ENCODE measurements at places on chromosomes 6 and 20. TPM values are rescaled to one million over a fixed set of nuclear protein-coding genes. Genes with fewer than 3 reads are reported as not detected.

- DNase-seq, result no peak
These were observed 6.1 kb downstream of the FOXF2 start for GRCh38 chr6:1395506-1395905.

GRCh38 chr20:63011798-63012197 lies 5.0 kb upstream of the BHLHE23 start:
- DNase-seq, result no peak

- no peak for DNase-seq
These were observed 81.3 kb upstream of the NAA20 start for GRCh38 chr20:19935842-19936241.

- DNase-seq, result no peak
These were observed 34.9 kb downstream of the ESF1 start for GRCh38 chr20:13749811-13750210.

- no peak for DNase-seq
These were observed 94.0 kb downstream of the ZMYND8 start for GRCh38 chr20:47262365-47263013.

- DNase-seq, result no peak
These were observed 19.7 kb downstream of the NCOA7 start for GRCh38 chr6:125810445-125810844.

GRCh38 chr20:35134880-35135279 lies 12.3 kb downstream of the EDEM2 start:
- DNase-seq, result no peak

DNA sequence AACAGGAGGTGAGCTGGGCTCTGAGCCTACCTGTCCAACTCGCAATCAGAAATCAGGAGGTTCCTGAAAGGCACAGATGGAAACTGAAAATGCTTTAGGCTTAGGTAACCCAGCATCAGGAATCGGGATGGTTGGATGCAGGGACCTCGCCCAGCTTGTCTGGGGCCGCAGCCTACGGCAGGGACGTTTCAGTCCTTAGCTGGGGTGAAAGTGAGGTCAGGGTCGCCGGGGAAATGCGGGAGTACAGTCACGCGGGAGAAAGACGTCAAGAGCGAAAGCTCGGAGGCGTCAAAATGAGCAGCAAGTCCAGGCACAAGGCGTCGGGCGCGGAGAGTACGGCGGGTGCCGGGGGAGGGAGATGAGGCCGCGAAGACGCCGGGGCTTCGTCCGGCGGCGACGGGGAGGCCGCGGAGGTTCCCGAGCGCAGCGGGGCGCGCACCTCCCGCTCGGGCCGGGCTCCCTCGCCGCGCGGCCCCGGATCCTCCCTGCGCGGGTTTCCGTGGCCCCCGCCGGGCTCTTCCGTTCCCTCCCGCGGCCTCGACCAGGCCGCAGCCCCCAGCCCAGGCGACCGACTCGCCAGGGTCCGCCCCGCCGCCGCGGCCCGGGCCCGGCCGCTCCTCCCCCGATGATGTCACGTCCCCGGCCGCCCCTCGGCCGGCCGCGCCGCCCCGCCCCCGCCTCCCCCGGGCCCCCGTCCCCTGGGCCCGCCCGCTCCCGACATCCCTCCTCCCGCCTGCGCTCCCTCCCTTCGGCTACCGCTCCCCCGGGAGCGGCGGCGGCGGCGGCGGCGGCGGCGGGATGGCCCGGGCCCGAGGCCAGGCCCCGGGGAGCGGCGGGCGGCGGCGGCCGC lies at the start of gene EBF4:
TSS of gene EBF4 (plus strand) at position 745 of the 850 bp plus-strand sequence. CDS start 866 bp downstream, outside the sequence.
- no peak for DNase-seq

DNA sequence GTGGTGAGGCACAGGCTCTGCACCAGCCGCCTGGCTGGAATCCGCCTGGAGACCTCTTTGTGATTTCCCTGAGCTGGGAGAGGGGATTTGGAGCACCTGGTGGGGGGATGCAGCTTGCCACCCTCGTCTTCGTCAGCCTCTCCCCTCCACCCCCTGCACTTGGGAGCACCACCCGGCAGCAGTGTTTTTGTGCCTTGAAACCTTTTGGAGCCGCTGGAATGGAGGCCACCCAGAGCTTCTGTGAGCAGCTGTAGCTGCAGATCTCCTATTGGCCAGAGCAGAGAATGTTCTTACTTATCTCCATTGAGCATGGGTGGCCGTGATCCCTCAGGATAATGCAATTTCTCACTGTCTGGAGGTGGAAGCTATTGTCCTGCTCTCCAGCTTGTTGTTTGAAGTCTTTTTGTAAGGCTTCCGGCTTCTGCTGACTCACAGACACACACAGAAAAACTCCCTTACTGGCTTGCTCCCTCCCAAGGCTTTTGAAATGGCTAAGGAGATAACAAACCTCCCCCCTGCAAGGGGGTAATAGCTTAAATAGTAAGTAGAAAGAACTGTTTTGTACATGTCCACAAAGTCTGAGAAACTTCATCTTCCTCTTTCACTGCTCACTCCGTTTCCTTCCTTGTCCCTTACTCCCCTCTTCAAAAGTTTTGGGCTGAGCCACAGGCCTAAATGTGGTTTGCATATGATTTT lies 271.2 kb downstream of the PRL start:
- DNase-seq, result no peak

DNA sequence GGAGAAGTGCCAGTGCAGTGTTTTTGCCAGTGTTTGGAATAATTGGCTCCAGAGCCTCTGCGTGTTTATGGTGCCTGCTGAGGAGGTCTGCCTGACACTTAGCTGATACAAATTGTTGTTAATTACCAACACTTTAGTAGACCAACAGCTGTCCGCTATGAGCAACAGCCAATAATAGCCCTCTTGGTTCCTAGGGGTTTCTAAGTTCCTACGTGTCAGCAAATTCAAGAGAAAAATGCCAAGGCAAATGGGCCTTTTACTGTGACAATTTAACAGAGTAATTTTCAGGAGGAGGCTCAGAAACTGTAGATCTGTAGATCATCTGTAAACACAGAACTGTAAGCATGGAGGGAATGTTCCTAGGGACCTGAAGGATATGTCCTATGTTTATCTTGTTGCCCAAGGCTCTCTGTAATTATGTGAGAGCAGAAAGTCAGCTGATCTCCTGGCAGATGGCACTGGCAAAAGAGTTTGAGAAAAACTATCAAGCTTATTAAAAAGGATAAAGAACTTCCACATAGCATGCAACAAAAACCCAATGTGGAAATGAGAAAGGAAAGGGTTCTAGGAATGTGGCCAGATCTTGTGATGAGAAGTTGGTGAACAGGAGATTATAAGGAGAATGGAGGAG lies 157.7 kb downstream of the GJA1 start:
- no peak for DNase-seq

- no peak for DNase-seq
These were observed 115.1 kb downstream of the ZMYND8 start for GRCh38 chr20:47241345-47241781.

GRCh38 chr20:48319943-48320584 lies 507.7 kb downstream of the PREX1 start:
- no peak for DNase-seq

- no peak for DNase-seq
These were observed 88.3 kb downstream of the SSR1 start for GRCh38 chr6:7224731-7225130.

OXT gene
- not detected for total RNA-seq

HLA-DRA gene
- total RNA-seq, result 288 TPM

COX4I2 gene
- total RNA-seq, result not detected

TSPO2 gene
- not detected for total RNA-seq

Measured in omental fat pad (tissue), 4 donors.